Stimulated activated naive CD4-positive, alpha-beta T cell treated with Interleukin-2 at 50 U/mL for 16 hours (primary cell): ENCODE measurements at places on chromosomes 7 and 10.

GRCh38 chr10:111598433-111599059, 521.7 kb downstream of the ADRA2A start:
- DNase-seq: peak; percentile 4

GRCh38 chr10:97365761-97366351, 31.3 kb upstream of the FRAT2 start:
- no peak for DNase-seq

GRCh38 chr10:69890065-69890847, 88.5 kb downstream of the COL13A1 start:
- no peak for DNase-seq

DNA sequence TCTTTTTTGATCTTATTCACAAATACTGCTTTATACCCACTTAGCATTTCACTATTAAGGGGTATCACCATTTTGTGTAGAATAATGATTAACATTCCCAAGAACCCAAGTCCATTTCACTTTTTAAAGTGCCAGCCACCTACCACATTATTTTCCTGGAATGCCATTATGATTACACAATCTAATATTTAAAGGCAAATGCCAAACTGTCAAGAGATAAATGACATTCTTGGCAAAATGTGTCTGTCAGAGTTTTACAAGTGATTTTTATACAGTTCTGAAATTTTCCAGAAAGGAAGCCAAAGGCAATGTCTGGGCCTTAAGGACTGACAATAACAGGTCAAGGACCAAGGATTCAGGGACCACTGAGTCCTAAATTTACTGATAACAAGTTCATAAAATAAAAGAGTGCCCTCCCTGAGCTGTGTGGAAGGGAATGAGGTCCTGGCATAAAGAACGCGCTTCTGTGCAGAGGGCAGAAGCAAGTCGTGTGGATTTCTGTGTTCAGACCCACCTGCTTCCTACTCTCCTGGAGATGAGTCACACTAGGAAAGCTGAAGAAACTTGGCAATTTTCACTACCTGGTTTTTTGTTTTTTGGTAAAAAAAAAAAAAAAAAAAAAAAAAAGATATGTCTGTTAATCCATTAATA, 66.5 kb downstream of the UBE2H start:
- DNase-seq: no peak

- DNase-seq: no peak
Measured at GRCh38 chr10:110723224-110723891, 79.2 kb downstream of the RBM20 start.

DNA sequence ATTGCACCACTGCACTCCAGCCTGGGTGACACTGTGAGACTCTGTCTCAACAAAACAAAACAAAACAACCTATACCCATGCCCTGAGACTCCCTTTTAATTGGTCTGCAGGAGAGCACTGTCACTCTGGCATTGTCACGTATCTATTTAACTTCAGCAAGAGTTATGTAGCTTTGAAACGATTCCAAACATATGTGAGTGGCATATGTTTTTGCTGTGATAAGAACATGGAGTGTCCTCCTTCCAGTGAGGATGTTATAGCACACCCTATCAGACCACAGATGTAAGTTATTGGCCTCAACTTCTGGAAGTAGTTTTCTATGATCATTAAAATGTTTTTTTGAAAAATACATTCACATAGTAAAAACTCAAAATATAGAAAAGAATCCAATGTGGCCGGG, 15.5 kb upstream of the DNAJC12 start:
- no peak for DNase-seq

DNA sequence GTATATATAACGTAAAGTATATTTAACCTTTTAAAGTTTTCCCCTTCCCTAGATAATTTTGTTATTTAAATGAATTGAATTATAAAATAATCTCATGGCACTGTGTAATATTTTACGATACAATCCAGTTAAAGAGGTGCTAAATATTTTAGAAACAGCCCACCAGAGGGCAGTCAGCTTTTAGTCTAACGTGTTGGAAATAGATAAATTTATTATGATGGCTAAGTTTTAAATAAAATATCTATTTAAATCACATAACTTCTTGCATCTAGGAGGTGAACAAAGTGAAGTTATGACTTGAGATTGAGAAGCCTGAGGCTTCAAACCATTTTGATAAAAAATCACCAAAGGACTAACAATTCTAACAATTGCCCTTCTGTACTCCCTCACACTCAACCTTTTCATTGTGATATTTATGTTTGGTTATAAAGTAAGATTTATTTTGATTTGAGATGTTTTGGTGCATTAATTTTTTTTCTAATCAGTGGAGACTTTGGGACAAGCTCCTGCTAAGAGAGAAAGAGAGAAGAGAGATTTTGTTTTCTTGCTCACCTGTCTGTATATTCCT, 171.5 kb upstream of the SP4 start:
- DNase-seq: peak; percentile 6
